Fibroblast of gingiva (primary cell): ENCODE measurements at places on chromosomes 11 and 22.

GRCh38 chr11:8355416-8355742 is 91.7 kb upstream of the LMO1 start:
- no peak for DNase-seq

DNA sequence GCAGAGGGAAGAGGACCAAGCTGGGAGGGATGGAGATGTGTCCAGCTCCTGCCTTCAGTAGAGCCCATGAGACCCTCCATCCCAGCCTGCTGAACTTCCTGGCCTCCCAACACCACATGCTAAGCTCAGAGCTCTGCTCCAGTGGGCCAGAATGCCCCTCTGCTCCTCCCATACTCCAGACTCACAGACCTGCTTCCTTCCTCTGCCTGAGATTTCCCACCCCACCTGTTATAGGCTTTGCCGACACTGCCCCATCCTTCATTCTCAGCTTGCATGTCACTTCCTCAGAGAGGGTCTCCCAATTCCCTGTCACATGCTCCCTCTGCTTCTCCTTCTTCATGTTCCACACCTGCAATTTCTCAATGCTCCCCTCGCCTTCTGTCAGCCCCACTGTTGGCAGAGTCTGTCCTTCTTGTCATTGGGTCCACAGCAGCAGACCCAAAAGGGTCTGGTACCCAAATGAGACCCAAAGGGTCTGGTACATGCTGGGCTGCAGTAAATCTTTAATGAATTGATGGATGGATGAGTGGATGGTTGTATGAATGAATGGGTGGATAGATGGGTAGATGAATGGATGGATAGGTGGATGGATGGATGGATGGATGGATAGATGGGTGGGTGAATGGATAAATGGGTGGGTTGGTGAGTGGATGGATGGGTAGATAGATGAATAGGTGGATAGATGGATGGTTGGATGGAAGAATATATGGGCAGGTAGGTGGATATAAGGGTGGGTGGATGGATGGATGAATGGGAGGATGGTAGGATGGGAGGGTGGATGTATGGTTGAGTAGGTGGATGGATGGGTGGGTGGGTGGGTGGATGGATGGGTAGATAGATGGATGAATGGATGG is 105.3 kb upstream of the FGF3 start:
- DNase-seq: no peak

- DNase-seq: no peak
These were observed 9.6 kb upstream of the MOB2 start for GRCh38 chr11:1496091-1496760.

DNA sequence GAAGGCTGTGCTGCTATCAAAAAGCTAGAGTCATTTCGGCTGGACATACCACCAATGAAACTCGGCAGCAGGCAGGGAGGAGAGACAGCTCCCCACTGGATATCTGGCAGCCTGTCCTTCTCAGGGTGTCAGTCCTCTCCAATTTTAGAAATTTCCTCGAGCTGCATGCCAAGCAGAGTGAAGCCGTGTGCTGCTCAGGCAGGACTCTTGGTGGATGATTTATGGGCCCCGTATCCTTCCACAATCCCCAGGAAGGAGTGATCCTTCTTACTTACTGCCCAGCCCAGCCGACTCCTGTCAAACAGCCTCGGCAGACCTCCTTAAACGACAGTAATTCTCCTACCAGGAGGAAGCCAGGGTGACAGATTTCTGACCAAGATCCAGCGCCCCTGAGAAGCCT is 410.4 kb downstream of the TENM4 start:
- DNase-seq: no peak

- no peak for DNase-seq
These were observed 9.5 kb upstream of the PKP3 start for GRCh38 chr11:384511-384910.

GRCh38 chr22:44263547-44263946 is 49.2 kb downstream of the SHISAL1 start:
- DNase-seq: no peak

GRCh38 chr11:44606472-44606871 is 41.0 kb downstream of the CD82 start:
- no peak for DNase-seq

DNA sequence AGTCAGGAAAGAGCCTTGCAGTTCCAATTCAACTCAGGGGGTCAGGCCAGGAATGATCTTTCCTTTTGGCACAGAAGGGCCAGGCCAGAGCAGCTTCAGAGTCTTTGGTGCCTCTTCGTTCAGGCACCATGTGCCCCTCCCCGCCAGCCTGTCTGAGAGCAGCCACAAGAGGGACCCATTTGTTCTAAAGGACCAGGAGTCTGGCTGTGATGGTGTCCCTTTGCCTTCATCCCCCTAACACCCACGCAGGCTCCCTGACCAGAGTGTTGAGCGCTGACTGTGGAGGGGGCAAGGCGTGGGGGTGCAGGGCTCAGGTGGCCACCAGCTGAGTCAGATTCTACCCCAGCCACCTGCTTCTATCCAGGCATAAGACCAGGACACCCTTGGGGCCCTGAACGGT is 156.4 kb downstream of the TTC17 start:
- no peak for DNase-seq

DNA sequence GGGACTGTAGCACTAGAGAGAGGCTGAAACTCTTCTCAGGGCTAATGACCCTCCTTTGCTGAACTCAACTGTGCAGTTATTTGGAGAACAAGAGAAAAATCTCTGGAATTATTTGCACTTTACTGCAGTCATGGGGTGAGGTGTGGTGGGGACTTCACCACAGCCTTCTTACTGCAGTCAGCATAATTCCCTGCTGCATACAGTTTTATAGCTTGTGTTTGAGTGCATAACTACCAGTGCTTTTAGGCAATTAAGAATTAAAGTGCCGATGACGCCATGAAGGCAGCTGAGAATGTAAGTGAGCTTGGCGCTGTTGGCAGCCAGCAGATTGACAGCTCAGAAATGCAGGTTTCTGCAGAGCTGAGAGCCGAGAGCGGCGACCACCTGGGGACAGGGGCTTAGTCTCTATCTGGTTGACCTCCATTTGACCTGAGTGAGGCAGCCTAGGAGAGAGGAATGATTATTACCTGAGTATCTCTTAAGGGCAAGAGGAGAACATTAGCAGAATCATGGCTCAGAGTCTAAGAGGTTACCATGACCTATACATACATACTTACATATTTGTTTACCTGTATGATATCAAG is 830.0 kb downstream of the NTM start:
- DNase-seq: no peak

DNA sequence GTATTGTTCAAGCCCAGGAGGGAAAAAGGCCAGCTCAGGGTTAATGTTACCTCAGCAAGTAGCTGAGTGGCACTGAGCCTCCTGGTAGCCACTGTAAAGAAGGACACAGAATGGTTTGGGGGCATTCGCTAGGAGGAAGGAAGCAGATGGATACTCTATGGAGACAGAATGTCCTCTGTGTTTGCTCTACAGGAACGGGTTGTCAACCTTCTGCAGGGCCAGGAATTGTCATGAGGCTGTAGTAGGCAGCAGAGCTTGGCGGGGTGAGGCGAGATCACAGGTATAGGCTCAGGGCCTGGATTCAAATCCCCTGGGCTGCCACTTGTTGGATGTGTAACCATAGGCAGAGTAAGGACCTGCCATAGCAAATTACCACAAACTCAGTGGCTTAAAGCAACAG is 3.0 kb upstream of the LRRC75B start:
- DNase-seq: no peak

- DNase-seq: no peak
These were observed 6.3 kb downstream of the OVOL1 start for GRCh38 chr11:65793144-65793581.
